ENCODE measurements at places on chromosomes 3 and 15.

DNA sequence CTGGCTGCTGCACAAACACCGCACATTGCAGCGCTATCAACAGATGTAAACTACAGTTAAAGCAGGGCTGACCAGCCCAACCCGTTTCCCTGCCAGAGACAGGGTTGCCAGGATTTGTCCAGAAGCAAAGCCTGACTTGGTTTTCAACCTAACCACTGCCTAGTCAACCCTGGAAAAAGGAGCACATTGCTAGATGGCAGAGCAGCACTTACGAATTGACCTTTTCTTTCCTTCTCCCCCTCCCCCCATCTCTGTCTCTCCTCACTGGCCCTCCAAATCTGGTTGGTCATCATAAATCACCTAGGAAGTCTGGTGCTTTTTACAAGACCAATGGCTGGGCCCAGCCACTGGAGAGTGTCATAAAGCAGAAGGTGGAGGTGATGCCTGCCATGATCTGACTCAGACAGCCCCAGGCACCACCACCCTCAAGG lies 51.3 kb downstream of the ABCC5 start:
- DNase-seq, result no peak

DNA sequence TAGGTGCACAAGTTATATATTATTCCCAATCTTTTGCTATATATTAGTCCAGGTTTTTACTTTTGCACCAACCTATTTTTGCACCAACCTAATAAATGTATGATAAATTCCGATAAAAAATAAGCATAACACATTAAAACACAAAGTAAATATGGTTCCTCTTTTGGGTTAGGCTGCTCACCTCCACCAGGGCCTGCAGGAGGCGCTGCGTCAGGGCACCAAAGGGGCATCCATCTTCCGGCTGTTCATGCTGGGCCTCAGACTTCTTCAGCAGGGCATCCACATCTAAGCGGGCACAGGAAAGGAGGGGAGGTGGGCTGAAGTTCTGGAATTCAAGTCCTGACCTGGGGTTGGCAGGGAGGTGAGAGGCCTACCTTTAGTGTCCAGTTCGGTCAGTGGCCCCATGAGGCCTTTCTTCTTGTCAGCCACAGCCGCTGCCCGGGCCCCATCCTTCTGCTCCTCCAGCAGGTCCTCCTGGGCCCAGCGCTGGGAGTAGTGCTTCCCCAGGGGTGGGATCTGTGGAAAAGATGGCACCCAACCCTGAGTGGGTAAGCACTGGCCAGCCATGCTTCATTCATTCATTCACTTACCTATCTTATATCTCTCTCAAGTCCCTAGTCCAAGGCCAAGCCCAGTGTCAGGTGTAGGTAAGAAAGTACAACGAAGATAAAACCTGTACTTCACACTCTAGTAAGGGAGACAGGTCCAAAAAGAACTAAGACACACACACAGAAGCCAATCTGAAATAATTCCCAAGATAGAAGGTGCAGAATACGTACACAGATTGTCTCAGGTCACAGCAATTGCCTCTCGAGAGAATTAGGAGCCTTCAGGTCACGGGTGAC lies 5.2 kb downstream of the TADA3 start:
- no peak for DNase-seq

GRCh38 chr3:55818485-55818884 lies 331.4 kb upstream of the WNT5A start:
- no peak for DNase-seq

DNA sequence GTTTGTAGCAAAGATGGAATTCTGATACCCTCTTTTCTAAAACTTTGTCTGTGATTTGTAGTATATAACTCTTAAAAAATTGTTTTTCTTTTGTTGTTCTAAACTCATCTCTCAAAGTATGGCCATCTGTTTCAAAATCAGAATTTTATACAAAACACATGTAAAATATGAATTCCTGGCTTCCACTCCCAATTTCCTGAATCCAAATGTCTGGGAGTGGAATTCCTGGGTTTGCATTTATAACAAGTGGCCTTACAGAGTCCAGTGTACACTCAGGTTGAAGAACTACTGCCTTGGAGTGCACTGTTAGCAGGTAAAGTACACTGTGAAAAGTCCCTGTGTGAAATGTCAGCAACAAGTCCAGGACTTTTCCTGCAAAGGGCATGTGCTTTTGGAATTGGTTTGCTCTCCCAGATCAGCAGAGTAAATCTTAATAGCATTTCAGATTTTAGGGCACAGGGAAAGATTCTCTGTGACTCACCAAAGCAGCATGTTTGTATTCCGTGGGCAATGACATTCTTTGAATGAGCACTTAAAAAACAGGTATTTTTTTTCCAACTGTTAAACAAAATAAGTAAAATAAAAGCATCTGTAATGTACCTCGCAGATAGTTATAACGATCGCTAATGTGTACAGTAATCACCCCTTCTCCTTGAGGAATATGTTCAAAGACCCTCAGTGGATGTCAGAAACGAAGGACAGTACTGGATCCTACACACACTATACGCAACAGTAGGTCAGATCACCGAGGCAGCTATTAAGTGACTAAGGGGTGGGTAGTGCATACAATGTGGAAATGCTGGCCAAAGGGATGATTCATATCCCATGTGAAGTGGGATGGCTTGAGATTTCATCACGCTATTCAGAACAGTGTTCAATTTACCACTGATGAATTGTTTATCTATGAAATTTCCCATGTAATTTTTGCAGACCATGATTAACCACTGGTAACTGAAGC lies 2.0 kb upstream of the CLDN16 start:
- peak; percentile 97 for DNase-seq

GRCh38 chr15:39299486-39300267 lies 281.2 kb upstream of the THBS1 start:
- DNase-seq, result no peak

DNA sequence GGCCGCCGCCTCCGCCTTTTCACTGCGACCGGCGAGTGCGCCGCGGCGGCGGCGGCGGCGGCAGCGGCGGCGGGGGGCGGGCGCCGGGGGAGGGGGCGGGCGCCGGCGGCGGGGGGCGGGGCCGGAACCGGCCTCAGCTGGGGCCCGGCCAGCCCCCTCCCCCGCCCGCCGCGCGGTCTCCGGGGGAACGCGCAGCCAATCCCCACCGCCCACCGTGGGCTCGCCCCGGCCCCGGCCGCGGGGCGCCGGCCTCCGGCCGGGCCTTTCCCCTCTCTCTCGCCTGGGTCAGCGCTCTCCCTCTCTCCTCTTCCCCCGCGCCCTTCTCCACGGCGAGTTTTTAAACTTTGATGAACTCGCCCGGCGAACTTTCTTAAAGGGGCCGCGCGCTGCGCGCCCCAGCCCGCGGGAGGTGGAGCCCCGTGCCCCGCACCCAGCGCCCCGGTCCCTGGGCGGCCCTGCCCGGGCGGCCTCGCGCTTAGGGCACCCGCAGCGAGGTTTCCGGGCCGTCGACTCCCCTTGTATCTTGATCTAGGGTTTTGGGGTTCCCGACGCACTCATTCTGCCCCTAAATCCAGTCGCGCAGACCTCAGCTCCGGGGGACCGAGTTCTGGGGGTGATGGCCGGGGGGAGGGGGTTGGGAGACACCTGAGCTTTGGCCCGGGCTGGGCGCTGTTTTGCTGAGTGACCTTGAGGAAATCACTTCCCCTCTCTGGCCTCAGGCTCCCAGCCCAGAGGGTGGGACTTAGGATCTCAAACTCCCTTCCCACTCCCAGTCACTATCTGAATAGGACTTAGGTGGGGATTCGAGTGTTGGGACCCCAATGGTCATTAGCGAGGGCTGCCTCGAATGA lies at the start of gene RBPMS2:
Gene RBPMS2 (minus strand): TSS at position 39 of the 851 bp plus-strand sequence. CDS start 270 bp downstream, outside the sequence.
- no peak for DNase-seq

- DNase-seq, result peak; percentile 60
Observed at GRCh38 chr3:102181175-102181920, 253.5 kb upstream of the ZPLD1 start.

Data from fibroblast of the conjunctiva (primary cell).